ENCODE measurements at places on chromosomes 6 and 20. TPM values are rescaled to one million over a fixed set of nuclear protein-coding genes. Genes with fewer than 3 reads are reported as not detected.
A peak's percentile ranks its signal among the peaks of the same experiment; 100 is the strongest.

ZC2HC1B gene
- not detected for polyA plus RNA-seq

BMP6 gene
- polyA plus RNA-seq, result 0.22 TPM

GRCh38 chr6:104162036-104162669 is 697.6 kb downstream of the HACE1 start:
- no peak overlapping the region for H3K4me3 ChIP-seq
- DNase-seq, result no peak
- no peaks in the 10 kb centered on the region for H3K4me1 ChIP-seq
- H3K27ac ChIP-seq, result no peak overlapping the region
- H3K27me3 ChIP-seq, result no peaks in the 10 kb centered on the region

- peak overlapping the region; percentile 76 for H3K27ac ChIP-seq
- peaks cover 26% of the 10 kb centered on the region for H3K36me3 ChIP-seq
- peaks cover 39% of the 10 kb centered on the region for H3K4me1 ChIP-seq
- no peak for DNase-seq
- peak overlapping the region; percentile 75 for H3K4me3 ChIP-seq
- no peaks in the 10 kb centered on the region for H3K27me3 ChIP-seq
These were observed 12.9 kb upstream of the TLDC2 start for GRCh38 chr20:36862857-36863668.

DNA sequence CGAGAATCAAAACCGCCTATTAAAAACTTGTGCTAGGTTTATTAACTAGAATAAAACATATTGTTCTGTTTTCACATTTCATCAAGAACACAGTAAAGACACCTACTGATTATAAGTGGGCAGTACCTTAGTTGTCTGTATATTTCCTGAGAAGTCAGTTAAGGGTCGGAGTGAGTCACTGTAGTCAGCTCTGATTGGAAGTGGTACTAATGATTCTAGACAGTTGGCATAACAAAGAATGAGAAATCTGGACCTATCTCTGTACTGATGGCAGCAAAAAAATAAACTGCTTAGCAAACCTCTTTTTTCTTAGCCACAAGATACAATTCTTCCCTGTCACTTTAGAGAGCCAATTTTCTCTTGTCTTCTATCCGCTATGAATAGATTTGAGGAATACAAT is 387.3 kb upstream of the ADGRB3 start:
- no peaks in the 10 kb centered on the region for H3K27me3 ChIP-seq
- H3K27ac ChIP-seq, result no peak overlapping the region
- H3K36me3 ChIP-seq, result no peaks in the 10 kb centered on the region
- no peak overlapping the region for H3K4me3 ChIP-seq
- DNase-seq, result no peak

RFX6 gene
- polyA plus RNA-seq, result not detected

DNA sequence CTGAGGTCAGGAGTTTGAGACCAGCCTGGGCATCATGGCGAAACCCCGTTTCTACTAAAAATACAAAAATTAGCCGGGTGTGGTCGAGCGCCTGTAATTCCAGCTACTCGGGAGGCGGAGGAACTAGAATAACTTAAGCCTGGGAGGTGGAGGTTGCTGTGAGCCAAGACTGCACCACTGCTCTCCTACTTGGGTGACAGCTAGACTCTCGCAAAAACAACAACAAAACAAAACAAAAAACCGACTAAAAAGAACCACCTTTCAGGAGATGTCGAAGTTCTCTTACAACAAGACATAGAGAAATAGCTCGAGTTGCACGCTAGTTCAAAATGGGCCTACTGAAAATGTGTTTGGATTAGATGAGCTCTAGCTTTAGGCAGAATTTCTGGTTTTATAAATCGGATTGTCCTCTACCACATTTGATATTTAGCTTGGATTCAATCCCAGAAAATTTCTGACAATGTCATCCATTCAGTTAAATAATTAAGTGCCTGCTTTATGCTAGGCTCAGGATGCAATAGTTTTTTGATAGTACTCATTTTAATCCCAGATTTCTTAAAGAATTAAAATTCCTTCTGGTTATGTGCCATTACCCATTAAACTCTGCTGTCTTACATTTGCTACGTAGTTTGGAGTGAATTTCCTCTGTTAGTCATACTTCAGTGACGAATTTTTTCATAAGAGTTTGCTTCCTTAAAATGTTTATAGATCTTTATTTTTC is 137.5 kb upstream of the SHLD1 start:
- H3K27me3 ChIP-seq, result no peaks in the 10 kb centered on the region
- H3K4me1 ChIP-seq, result peaks cover 3% of the 10 kb centered on the region
- no peak overlapping the region for H3K4me3 ChIP-seq
- DNase-seq, result no peak
- peaks cover 6% of the 10 kb centered on the region for H3K36me3 ChIP-seq

IL17F gene
- not detected for polyA plus RNA-seq

- H3K36me3 ChIP-seq, result no peaks in the 10 kb centered on the region
- peaks cover 13% of the 10 kb centered on the region for H3K27me3 ChIP-seq
These were observed 4.8 kb upstream of the STX11 start for GRCh38 chr6:144145541-144145940.

TFAP2A gene
- 0.15 TPM for polyA plus RNA-seq

DNA sequence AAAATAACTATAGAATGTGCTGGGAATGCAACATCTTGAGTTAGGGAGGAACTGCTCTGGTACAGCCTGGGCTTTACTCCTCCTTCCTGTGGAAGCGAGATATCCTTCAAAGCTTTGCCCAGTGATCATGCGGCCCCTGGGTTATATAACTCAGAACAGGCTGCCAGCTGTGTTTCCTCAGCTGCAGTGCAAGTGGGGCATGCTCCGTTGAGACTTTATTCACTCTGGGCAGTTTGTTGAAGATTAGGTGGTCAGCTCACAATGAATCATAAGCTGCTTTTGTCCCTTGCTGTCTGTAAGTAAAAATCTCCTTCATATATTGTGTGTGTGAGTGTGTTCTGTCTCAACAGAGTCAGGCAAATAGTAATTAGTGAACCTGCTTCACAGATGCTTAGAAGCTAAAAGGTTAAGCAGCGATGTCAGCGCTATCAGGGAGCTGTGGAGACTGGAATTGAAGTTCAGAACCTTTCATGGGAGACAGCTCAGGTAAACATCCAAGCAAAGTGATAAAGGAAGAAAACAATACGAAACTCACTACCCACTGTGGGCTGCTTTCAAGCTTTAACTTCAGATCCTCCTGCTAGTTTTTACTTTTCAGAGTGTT is 688.4 kb downstream of the HTR1B start:
- no peak overlapping the region for H3K4me3 ChIP-seq
- H3K36me3 ChIP-seq, result no peaks in the 10 kb centered on the region
- no peaks in the 10 kb centered on the region for H3K4me1 ChIP-seq
- no peak overlapping the region for H3K27ac ChIP-seq

GRCh38 chr6:42009844-42010184 is 40.5 kb upstream of the TAF8 start:
- H3K4me3 ChIP-seq, result no peak overlapping the region
- no peaks in the 10 kb centered on the region for H3K27me3 ChIP-seq
- peak; percentile 24 for DNase-seq
- H3K27ac ChIP-seq, result peak overlapping the region; percentile 2

- H3K4me3 ChIP-seq, result no peak overlapping the region
- H3K36me3 ChIP-seq, result no peaks in the 10 kb centered on the region
- no peaks in the 10 kb centered on the region for H3K27me3 ChIP-seq
- DNase-seq, result no peak
- H3K4me1 ChIP-seq, result peaks cover 12% of the 10 kb centered on the region
- no peak overlapping the region for H3K27ac ChIP-seq
These were observed 35.2 kb downstream of the SLX4IP start for GRCh38 chr20:10470276-10470675.

DNA sequence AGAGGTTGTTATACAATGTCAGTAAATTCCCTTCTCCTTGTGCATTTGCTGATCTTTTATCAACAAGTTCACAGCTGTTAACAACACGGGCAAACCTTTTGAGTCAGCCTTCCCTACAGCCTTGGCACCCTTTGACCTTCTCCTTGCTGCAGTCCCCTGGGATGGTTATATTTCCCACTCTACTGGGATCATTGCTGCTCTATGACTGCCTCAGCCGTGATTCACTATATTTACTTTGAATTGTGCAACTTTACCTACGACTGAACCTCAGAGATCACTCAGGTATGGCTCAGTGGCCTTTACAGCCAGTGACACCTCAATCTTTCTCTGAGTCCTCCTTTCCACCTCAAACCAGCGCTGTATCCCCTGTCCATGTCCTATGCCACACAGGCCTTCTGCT is 1293.3 kb downstream of the EPHA7 start:
- H3K4me3 ChIP-seq, result no peak overlapping the region
- H3K27ac ChIP-seq, result no peak overlapping the region
- no peak for DNase-seq
- H3K36me3 ChIP-seq, result no peaks in the 10 kb centered on the region
- H3K27me3 ChIP-seq, result no peaks in the 10 kb centered on the region
- no peaks in the 10 kb centered on the region for H3K4me1 ChIP-seq

DNA sequence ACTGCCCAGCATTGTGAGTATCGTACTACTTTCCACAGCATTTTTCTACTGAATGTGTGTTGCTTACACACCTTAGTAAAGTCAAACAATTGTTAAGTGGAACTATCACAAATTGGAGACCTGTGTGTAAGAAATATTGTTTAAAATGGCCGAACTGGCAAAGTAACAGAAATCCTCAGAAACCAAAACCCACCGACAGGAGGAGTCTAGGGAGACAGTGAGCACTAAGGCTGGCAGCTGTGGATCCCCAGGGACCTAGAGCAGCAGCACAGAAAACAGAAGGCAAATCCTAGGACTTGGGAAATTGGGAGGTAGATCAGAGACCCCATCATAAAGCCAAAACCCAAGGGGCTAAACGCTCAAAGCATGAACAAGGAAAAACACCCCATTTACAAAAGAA is 69.9 kb downstream of the SESN1 start:
- no peaks in the 10 kb centered on the region for H3K36me3 ChIP-seq
- H3K27me3 ChIP-seq, result no peaks in the 10 kb centered on the region
- no peak overlapping the region for H3K4me3 ChIP-seq
- H3K4me1 ChIP-seq, result no peaks in the 10 kb centered on the region
- peak; percentile 22 for DNase-seq
- no peak overlapping the region for H3K27ac ChIP-seq

GRCh38 chr20:58709013-58709702 is 16.6 kb downstream of the NPEPL1 start:
- no peak overlapping the region for H3K27ac ChIP-seq
- peaks cover 9% of the 10 kb centered on the region for H3K4me1 ChIP-seq
- H3K36me3 ChIP-seq, result no peaks in the 10 kb centered on the region

DNA sequence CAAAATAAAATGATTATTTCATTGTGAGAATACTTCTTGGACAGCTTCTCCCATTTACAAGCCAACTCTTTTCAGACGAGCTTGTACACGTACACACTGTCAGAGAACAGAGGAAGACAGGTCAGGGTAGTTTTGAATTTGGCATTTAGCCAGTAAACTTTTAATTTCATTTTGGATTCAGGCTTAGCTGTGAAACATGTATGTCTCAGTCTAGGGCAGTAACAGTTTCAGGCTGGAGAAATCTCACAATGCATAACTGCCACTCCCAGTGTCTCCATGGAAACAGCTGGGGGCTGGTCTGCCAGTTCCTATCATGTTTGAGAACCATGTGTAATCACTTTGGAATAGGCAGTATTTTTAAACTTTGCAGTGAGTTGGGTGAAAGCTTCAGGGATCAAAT is 22.0 kb upstream of the QKI start:
- no peaks in the 10 kb centered on the region for H3K4me1 ChIP-seq
- H3K27me3 ChIP-seq, result peaks cover 34% of the 10 kb centered on the region
- no peak overlapping the region for H3K4me3 ChIP-seq
- no peaks in the 10 kb centered on the region for H3K36me3 ChIP-seq

GRCh38 chr6:71446470-71446869 is 157.9 kb downstream of the OGFRL1 start:
- no peaks in the 10 kb centered on the region for H3K27me3 ChIP-seq
- H3K4me3 ChIP-seq, result no peak overlapping the region
- DNase-seq, result no peak

REPS1 gene
- polyA plus RNA-seq, result 20.5 TPM

- peak overlapping the region; percentile 95 for H3K27ac ChIP-seq
- peaks cover 9% of the 10 kb centered on the region for H3K4me1 ChIP-seq
- peaks cover 28% of the 10 kb centered on the region for H3K36me3 ChIP-seq
- DNase-seq, result no peak
These were observed 887 bp downstream of the TSPYL1 start for GRCh38 chr6:116278854-116279231.

- H3K27me3 ChIP-seq, result no peaks in the 10 kb centered on the region
- no peaks in the 10 kb centered on the region for H3K36me3 ChIP-seq
- H3K4me3 ChIP-seq, result no peak overlapping the region
- no peak overlapping the region for H3K27ac ChIP-seq
- no peak for DNase-seq
- H3K4me1 ChIP-seq, result no peaks in the 10 kb centered on the region
These were observed 1719.3 kb downstream of the HACE1 start for GRCh38 chr6:103140308-103141027.

DOP1A gene
- 3.3 TPM for polyA plus RNA-seq

DNA sequence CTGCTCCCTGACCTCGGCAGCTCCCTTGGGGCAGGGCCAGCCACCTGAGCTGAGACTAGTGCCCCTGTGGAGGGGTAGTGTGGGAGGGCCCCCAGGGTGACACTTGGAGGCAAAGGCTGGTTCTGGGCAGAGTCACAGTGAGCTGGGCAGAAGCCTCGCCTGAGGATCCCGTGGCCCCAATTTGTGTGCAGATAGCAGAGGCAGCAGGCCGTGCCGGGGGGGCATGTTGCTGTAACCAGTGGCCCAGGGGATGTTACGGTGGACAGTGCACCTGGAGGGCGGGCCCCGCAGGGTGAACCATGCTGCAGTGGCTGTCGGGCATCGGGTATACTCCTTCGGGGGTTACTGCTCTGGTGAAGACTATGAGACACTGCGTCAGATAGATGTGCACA is 2.9 kb downstream of the KLHDC3 start:
- DNase-seq, result no peak
- H3K36me3 ChIP-seq, result peaks cover 61% of the 10 kb centered on the region
- peak overlapping the region; percentile 20 for H3K27ac ChIP-seq
- H3K27me3 ChIP-seq, result no peaks in the 10 kb centered on the region

- H3K4me1 ChIP-seq, result peaks cover 33% of the 10 kb centered on the region
- H3K4me3 ChIP-seq, result peak overlapping the region; percentile 49
- H3K27me3 ChIP-seq, result no peaks in the 10 kb centered on the region
- peak overlapping the region; percentile 77 for H3K27ac ChIP-seq
- no peaks in the 10 kb centered on the region for H3K36me3 ChIP-seq
These were observed 1.9 kb downstream of the KCNQ5 start for GRCh38 chr6:72623808-72624207.

GRCh38 chr20:9025643-9026042 is 43.2 kb upstream of the PLCB4 start:
- peak; percentile 9 for DNase-seq
- H3K36me3 ChIP-seq, result no peaks in the 10 kb centered on the region
- H3K27ac ChIP-seq, result no peak overlapping the region

DNA sequence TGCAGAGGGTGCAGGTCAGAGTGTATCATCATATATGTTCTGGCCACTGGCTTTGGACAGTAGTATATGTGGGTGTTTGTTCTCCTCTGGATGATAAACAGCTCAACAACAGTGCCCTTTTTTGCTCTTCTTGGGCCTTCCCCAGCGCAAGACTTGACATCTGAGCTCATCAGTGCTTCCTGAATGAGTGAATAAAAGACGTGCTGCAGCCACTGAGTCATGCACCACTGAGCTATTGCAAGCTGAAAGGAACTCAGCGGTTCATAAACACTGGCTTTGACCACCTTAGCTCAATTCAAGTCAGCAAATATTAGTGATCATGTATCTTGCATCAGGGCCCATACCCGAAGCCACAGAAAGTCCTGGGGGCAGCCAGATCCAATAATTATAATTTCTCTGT is 105.3 kb upstream of the KCNG1 start:
- no peak for DNase-seq
- no peaks in the 10 kb centered on the region for H3K4me1 ChIP-seq
- peaks cover 54% of the 10 kb centered on the region for H3K27me3 ChIP-seq

SLC17A5 gene
- 3.3 TPM for polyA plus RNA-seq

GHRH gene
- polyA plus RNA-seq, result not detected
